ENCODE measurements at places on chromosomes 3 and 15.

DNA sequence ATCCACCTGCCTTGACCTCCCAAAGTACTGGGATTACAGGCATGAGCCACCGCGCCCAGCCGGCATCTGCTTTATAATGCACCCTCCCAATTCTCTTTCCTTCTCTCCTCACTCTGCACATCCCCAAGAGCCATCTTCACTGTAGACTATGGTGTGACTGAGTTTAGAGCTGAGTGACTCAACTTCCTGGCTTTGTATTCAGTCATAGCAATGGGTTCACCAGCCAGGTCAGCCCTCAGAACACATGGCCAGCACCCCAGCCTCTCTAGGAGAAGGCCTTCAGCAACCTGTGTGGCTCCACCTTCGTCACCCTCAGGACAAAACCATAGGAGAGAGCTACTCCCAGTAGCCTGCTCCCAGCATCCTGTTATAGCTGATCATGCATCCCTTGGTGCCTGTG lies 33.0 kb downstream of the ARID3B start:
- DNase-seq, result no peak

- DNase-seq, result no peak
Observed at GRCh38 chr15:66982816-66983215, 82.6 kb upstream of the SMAD3 start.

DNA sequence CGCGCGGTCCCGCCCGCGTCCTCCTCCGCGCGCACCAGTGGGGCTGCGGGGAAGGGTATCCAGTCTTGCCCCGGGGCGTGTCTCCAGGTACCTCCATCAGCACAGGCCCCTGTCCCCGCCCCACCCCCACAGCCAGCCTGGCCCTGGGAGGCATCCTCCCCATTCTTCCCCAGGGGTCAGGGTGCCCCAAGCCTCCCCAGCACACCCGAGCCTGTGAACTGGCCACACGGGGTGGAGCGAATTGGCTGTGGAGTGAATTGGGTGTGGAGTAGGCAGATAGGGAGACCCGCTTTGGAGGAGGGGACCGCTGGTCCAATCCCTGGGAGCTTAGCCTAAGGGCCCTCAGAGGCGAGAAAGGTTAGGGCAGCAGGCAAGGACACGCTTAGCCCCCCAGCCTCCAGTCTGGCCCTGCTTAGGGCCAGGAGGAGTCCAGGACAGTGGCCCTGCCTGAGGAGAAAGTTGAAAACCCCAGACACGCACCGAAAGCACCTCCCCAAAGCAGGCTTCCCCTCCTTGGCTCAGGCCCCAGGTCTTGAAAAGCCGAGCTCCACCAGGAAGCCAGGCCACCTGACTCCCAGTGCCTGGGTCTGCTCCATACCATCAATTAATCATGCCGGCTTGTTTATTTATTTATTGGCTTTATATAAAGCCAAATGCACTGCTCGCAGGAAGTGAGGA lies 107.7 kb upstream of the SLC6A11 start:
- DNase-seq, result no peak

- peak; percentile 80 for DNase-seq
Observed at GRCh38 chr15:77821188-77821958, 188.7 kb upstream of the LINGO1 start.

GRCh38 chr3:105798381-105798934 lies 70.4 kb downstream of the CBLB start:
- DNase-seq, result no peak

- no peak for DNase-seq
Observed at GRCh38 chr15:68151277-68151676, 53.9 kb downstream of the CALML4 start.

- no peak for DNase-seq
Observed at GRCh38 chr3:54745843-54746242, 182.0 kb downstream of the LRTM1 start.

- DNase-seq, result no peak
Observed at GRCh38 chr15:49134683-49135341, 20.6 kb downstream of the COPS2 start.

- DNase-seq, result peak; percentile 89
Observed at GRCh38 chr3:149180057-149180573, 41.5 kb downstream of the CP start.

DNA sequence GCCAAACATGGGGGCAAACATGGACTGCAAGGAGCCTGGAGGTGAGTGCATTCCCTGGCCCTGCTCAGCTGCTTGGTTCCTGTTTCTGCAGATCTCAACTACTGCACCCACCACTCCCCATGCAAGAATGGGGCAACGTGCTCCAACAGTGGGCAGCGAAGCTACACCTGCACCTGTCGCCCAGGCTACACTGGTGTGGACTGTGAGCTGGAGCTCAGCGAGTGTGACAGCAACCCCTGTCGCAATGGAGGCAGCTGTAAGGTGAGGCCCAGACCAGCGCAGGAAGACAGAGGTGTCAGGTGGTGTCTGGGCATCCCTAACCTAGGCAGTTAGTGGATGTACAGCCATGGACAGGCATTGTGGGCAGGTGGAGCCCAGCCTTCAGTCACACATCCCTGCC lies 5.3 kb downstream of the DLL4 start:
- DNase-seq, result no peak

GRCh38 chr3:152836269-152836668 lies 1.3 kb downstream of the P2RY1 start:
- no peak for DNase-seq

GRCh38 chr3:191795196-191795595 lies 334.2 kb downstream of the PYDC2 start:
- no peak for DNase-seq

DNA sequence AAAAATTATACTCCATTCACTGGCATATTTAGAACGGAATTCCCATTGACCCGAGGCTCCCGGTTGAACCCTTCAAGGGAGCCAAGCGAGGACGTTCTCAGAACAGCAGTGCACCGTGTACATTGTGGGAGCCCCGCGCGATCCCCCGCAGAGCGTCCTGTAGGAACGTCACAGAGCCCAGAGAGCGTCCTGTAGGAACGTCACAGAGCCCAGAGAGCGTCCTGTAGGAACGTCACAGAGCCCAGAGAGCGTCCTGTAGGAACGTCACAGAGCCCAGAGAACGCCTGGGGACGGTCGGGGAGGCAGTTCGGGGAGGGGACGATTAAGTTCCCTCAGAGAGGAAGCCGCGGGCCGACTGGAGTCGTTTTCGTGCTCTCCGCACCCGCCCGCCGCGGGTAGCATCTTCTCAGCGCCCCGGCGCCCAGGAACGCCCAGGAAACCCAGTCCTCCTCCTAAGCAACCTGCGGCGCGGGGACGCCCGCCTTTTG lies 506 bp upstream of the ATP1B3 start:
- peak; percentile 41 for DNase-seq

DNA sequence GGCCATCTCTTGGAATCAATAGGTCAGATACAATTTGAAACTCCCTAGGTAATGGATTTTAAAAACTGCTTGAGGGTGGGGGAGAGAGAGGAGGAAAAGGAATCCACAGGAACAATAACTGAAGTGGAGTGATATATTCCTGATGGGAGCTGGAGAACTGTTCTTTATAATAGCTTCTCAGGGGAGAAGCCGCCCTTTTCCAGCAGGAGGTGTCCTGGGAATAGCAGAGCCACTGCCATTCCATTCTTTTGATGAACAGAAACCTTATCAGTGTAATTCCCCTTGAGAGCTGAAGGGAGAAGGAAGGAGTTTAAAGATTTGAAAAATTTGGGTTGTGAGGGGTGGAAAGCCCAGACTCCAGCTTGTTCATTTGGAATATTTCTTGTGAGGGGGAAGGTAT lies 504.9 kb upstream of the DPH6 start:
- DNase-seq, result peak; percentile 3

- no peak for DNase-seq
Observed at GRCh38 chr3:126025862-126026261, 56.9 kb downstream of the ROPN1B start.

Measured in HTR-8/SVneo (cell line).